Endothelial cell (in vitro differentiated cells): ENCODE measurements at places on chromosomes 12 and 14.

DNA sequence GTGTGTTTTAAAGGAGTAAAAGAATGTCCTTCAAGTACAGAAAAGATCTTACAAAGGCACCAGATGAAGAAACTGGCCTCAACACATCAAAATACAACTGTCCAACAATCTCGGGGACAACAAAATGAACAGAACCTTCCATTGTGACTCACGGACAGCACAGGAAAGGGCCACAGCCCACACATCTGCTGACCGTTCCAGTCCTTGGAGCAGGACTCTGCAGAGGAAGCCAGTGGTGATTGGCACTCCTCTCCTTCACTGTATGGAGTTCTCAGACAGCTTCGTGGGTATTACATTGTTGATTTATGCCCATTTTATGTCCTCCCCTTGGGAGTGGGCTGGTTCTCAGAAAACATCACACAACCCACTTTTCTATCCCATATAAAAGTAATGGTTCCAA is 32.5 kb upstream of the TC2N start:
- DNase-seq = no peak

DNA sequence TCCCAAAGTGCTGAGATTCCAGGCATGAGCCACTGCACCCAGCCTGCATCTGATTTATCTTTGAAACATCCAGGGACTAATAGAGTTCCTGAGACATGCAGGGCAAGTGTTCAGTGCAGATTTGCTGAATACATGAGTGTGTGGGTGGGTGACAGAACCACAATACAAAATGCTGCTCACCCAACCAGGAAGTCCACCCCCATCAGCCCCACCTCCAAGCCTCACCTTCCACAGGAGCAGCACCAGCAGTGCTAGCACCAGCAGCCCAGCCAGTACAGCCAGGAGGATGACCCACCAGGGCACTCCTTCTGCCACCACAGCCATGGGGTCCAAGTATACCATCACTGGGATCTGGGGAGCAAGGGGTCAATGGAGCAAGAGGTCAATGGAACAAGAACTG is 20.0 kb downstream of the ITGA7 start:
- DNase-seq = no peak

DNA sequence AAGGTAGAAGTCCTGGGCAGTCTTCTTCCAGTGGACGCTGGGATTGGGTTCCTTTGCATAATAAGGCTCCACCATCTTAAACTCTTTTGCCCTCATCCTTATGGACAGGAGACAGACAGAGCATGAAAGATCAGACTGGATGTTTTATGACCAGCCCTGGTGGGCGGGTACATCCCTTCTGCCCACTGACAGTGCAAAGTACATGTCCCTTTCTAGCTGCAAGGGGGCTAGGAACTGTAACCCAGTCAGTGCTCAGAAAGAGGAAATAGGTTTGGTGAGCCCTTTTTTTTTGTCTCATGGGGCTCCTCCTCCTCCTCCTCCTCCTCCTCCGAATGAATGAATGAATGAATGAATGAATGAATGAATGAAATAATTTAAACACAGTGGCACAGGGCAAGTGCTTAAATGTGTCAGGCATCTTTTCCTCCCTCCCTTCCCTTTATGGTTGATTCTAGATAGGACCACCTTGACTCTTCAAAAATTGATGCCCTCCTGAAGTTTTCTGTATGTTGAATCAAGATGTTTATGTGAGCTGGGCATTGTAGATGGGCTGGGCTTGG is 36.4 kb upstream of the HNF1A start:
- no peak for DNase-seq

DNA sequence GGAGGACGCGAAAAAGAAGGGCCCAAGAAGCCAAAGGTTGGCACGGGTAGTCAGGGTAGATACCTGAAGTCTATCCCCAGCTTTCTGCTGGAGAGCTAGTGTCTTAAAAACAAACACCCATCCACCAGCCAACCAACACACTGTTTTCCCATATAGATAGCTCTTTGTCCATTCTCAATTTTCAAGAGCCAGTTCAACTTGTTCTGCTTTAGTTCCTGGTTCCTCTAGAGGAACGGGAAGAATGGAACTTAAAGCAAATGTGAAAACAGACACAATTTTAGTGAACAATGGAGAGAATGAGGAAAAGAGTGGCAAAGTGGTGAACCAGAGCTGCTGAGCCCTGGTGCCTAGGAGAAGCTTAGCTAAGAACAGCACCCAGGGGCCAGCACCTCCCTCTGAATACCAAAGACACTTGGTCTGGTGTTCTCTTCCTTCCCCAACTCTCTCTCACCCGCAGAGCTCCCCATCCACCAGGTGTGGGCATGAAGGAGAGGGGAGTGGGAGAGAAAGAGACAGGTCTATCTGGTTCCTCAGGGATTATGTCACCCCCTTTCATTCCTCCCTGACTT is 3.8 kb downstream of the NDRG2 start:
- DNase-seq = no peak

DNA sequence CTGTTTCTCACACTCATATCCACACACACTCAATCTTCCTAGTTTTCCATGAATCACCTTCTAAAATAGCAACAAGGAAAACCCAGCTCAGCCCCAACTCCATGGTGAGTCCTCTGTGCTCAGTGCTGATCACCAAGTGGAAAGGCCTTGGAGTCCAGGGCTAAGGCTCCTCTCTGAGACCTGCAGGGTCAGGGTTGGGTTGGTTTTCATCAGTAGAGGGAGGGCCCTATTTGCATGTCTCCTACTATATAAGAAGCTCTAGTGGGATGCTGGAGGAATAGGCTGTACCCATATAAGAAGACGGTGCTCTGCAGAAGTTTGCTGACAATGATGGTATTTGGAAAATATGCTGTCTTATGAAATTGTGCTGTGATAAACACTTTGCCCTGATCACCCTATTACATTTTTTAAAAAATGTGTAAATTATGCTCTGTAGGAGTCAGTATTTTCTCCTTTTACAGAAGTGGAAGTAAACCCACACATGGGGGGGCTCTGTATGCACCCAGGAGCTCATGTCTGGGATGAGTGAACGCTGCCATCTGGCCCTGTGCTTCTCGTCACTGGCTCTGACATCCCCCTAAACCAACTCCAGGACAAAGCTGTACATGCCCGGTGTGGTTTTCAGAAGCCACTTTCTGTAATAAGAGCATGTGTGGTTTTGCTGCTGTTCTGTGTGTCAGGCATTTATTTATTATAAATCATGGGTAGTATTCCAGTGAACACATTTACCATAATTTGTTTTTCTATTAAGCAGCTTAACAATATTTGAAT is 536.3 kb downstream of the TMEM121 start:
- no peak for DNase-seq

- DNase-seq = no peak
These were observed 11.7 kb upstream of the KRT73 start for GRCh38 chr12:52630008-52630500.

DNA sequence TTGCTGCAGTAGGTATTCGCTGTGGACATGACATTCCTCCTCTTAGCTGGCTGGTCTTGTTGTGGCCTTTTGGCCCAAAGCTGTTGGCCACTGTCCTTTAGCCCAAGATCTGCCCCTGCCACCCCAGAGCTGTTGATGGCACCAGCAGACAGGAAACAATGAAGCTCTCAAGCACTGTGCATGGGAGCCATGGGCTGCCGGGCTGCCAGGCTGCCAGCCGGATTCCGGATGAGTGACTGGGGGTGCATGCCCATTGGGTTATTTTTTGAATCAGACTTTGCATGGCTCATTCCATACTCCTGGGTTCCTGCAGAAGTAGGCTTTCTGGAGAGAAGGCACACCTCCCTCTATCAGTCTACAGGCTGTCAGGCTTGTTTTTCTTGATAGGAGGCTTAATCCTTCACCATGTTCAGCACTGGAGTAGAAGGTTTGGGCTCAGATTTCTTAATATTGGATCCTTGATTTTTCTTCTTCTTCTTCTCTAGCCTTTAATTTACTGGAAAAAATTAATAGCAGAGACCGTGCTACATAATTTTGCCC is 32.4 kb downstream of the MAX start:
- DNase-seq = no peak

GRCh38 chr14:102805371-102805891 is 28.2 kb downstream of the TRAF3 start:
- DNase-seq = no peak

DNA sequence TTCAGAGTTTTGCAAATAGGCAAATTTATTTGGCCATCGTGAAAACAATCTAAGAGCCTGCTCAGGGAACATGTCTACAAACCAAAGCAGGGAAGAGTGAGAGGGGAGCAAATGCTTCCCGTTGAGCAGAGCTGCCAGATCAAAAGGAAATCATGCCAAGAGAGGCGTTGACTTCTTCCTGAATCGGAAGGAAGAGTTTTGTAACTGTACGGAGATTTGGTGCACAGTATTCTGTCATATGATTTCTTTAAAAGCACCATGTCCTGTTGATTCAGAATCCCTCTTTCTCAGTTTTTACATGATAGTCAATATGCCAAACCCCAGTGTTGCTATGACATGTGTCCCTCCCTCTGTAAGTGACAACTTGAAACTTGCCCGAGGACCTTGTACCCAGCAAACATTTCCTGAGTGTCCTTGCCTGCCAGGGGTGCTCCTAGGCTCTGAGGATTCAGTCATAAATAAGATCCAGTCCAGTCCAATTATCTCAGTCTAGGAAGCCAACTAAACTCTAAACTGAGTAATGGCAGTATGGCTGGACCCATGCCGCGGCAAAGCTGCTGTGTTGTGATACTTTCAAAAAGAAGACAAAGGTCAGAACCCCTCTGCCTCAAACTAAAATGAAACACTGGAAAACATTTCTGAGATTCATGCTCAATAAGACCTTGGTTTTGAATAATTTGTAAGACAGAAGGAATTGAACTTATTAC is 300.1 kb upstream of the FKBP4 start:
- no peak for DNase-seq

- DNase-seq = no peak
These were observed 422.1 kb upstream of the SYT1 start for GRCh38 chr12:78442454-78442801.

GRCh38 chr14:103854822-103855733 is 7.7 kb upstream of the PPP1R13B start:
- peak; percentile 61 for DNase-seq

GRCh38 chr14:69363964-69364363 is 34.1 kb downstream of the ERH start:
- DNase-seq = no peak

GRCh38 chr14:104898195-104898558 is 26.5 kb upstream of the PLD4 start:
- DNase-seq = no peak

DNA sequence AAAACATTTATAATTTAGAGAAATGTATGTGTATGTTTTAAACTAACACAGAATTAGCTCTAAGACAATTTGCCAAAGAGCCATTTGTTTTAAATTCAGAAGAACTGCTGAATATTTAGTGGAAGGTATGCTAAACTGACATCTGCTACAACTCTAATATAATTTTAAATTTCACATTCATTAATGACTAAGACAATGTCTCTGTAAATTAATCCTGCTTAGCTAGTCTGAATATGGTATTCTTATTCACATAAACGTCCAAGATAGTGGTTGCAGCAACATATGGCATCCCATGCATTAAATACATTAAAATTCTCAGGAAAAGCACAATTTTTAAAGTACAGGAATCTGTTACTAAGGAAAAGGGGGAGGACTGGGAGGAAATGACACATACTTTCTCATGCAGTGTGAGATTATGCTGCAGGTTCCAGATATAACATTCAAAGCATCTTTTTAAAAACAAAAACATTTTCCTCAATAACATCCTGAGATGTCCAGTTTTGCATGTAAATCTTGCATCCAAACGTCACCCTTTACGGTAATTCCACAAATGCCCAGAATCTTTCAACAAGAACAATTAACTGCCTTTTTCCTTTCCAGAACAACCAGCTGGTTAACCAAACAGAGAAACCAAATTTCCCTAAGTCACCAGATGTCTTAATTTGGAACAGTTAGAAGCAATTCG is 26.9 kb downstream of the WDR89 start:
- no peak for DNase-seq

DNA sequence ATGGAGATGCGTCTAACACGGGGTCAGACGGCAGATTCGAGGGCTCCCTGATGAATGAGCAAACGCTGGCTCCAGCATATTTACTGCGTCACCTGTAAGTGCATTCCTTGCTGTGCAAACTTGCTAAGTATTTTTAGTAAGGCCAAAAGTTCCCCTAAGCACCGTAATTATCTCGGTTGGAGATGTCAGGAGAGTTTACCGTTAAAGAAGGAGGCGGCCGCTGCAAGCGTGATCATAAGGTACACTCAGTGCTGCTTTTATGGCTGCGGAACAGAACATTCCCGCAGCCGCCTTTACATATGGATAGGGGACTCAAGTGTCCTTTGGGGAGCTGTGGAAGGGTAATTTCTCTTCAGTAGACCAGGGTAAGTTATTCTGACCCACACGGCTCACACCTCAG is 175.6 kb downstream of the GLT1D1 start:
- no peak for DNase-seq

DNA sequence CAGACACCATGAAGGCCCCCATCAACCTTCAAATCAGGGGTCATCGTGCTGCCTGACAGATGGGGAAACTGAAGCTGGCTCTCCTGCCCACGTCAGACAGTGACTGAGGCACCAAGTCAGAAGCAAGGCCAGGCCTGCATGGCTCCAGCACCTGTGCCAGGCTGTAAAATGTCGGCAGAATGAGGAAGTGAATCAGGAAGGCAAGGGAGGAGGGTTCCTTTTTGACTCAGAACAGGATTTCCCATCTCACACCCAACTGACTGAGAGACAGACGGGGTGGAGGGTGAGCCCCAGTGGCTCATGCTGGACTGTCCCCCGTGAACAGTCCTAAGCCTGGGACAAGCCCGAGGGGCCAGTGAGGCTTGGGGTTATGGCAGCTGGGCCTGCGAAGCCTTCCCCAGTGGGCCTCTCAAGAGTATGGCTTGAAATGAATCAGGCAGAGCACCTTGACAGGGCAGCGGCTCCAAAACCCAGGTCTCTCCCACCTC is 20.9 kb downstream of the SYNE3 start:
- DNase-seq = no peak

DNA sequence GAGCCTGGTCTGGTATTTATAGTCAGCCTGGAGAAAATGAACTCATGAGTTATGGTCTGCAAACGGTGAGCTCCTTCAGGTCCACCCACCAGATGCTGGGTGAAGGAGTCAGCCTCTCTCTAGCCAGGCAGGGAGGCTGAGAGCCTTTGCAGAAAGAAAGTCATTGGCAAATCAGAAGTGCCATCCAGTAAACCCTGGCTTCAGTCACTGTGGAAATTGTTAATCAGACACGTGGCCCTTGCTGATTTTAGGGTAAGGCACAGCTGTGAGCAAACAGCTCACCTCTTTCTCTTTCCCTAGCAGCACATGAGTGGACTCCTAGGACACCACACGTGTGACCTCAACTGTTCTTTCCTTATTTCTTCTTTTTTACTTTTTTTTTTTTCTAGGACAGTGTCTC is 44.9 kb downstream of the CHST11 start:
- DNase-seq = no peak

GRCh38 chr14:22567437-22567836 is 21.6 kb downstream of the DAD1 start:
- DNase-seq = no peak

- no peak for DNase-seq
These were observed 90.2 kb downstream of the FUT8 start for GRCh38 chr14:65502676-65503124.
